ENCODE measurements at places on chromosomes 4 and X.

DNA sequence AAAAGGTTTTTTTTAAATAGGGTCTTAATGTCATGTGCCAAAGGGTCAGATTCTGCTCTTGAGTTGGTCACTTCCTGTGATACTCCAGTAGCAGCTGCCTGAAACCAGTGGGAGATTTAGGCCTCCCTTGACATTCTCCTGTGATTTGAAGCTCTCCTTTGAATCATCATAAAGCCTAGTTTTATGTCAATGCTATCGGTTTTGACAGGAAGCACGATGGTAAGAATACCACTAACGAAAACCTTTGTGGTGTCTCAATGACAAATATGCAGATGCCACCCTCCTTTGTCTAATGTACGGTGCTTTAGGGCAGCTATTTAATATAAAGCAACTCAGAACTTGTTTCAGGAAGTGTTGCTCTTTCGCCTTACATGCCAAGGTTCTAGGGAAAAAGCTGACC, 44.2 kb downstream of the CCNI start:
- DNase-seq = no peak

DNA sequence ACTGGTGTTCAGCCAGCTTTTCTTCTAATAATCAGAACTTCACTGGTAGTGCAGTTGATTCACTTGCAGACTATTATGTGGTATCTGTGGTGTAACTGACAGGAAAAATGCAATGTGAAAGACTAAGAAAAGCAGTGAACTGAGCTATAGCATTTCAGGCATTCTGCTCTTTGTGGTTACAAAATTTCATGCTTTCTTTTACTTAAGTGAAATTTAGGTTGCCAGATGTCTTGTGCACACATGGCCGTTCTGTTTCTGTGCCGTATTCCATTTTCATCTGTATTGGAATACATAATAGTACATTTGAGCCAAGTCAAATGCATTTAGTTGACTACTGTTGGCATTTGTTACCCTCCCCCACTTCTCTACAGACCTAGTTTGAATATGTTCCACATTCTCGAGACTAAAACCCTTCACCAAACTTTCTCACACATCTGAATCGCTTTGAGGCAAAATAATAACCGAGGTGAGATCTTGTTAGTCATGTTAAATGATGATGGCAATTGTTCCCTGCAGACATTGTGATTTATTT, 8.2 kb downstream of the RTL3 start:
- no peak for DNase-seq

GRCh38 chr4:128462103-128462783, 174.6 kb upstream of the PGRMC2 start:
- no peak for DNase-seq

GRCh38 chr4:70754470-70754869, 32.7 kb downstream of the RUFY3 start:
- DNase-seq = no peak

DNA sequence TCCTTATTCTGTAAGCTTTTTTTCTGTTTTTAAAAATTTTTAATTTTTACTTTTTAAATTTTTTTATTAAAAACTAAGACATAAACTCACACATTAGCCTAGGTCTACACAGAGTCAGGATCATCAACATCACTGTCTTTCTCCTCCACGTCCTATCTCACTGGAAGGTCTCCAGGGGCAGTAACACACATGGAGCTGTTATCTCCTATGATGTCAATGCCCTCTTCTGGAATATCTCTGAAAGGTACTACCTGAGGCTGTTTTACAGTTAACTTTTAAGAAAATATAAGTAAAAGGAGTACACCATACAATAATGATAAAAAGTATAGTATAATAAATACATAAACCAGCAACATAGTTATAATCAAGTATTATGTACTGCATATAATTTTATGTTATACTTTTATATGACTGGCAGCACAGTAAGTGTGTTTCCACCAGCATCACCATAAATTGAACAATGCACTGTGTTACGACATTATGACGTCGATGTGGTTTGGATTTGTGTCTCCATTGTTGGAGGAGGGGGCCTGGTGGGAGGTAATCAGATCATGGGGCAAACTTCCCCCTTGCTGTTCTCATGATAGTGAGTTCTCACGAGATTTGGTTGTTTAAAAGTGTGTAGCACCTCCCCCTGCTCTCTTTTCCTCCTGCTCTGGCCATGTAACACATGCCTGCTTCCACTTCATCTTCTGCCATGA, 21.3 kb downstream of the IL15 start:
- no peak for DNase-seq

- no peak for DNase-seq
These were observed 41.9 kb downstream of the COL4A6 start for GRCh38 chrX:108396188-108396891.

DNA sequence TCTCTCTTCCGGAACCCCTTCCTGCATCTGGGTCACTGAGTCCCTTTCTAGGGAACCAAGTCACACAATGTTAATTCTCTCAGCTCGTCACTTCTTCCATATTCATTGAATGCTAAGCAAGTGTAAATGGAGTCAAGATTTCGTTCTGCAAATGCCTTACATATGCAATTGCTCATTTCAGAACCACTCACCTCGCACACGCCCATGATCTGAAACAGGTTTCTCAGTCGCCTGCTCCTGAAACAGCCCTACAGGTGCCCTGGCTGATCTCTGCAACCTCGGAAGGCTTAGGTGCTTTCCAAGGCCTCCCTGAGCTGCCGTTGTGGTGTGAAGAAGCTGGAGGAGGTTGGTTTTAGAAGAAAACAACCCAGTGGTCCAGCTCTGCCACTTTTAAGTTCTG, 100.8 kb upstream of the MSX1 start:
- DNase-seq = no peak

DNA sequence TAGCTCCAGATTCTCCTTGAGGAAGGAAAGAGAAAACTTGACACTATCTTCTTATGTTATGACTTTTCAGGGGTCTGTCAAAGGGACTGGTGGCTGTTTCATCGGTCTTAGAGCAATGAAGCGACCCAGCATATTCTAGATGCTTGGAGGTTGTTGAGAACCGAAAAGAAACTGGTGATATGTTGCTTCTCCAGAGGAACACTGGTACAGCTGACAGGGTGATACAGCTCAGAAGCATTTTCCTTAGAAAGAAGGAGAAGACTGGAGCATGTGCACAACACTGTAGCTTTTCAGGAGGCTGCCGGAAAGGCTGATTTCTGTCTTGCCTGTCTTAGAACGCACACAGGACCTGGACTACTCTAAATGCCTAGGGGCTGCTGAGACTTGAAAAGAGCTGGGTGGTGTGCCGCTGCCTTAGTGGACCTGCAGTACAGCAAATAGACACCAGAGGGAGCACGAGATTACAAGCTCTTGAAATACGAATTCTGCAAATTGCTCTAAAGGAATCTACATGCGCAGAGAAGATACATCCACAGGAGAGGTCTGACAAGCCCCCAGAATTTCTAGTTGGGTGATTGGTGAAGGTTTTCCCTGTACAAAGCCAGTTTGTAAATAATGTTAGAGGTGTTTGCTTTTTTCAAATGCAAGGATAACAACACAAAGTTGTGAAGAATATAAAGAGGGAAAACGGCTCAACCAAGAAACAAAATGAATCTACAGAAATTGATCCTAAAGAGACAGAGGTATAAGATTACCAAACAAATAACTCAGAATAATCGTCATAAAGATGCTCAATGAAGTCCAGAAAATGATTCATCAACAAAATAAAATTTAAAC, 223.1 kb upstream of the DMD start:
- DNase-seq = peak; percentile 11

DNA sequence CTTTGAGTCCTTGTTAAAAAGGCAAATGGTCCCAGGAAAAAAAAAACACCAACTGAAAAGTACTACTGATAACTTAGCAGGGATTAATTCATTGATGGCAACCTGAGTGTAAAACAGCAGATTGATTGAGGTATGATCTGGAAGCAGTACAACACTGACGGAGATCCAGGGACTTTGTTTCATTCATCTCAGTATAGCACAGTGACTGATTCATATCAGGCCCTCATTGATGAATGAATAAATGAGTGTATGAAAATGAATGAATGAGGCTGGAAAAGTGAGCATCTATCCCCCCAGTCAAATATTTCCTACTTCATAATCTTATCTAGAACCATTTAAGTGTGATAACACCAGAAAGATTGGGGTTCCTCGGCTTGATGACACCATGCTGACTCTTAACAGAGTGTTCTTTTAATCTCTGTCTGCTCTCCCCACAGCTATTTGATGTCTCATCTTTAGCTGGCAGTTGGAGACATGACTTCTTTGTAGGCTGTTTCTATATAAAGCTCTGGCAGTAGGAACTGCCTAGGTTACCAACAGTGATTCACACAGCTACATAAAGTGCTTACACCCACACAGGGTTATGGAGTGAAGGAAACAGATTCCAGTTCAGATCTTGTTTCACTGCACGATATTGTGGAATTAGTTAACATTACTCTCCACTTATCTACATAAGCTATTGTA, 18.6 kb upstream of the RNF128 start:
- no peak for DNase-seq

DNA sequence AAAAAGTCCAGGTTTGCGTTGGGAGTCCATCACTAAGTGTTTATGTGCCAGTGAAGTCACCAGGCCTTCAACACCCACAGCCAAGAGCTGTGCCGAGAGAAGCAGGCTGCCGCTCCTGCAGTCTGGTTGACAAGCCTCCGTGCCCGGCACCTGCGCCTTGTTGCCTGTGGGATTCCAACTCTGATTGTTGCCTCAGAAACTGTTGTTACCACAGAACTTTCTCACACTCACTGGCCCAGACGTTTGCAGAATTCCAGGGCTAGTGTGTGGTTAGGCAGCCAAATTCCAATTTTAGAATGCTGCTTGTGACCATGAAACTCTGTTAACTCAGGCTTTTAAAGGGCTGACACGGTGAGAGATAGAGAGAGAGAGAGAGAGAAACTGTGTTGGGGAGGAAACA, 119.5 kb upstream of the LIMCH1 start:
- no peak for DNase-seq

- no peak for DNase-seq
These were observed 419.5 kb upstream of the ATOH1 start for GRCh38 chr4:93409035-93409434.

DNA sequence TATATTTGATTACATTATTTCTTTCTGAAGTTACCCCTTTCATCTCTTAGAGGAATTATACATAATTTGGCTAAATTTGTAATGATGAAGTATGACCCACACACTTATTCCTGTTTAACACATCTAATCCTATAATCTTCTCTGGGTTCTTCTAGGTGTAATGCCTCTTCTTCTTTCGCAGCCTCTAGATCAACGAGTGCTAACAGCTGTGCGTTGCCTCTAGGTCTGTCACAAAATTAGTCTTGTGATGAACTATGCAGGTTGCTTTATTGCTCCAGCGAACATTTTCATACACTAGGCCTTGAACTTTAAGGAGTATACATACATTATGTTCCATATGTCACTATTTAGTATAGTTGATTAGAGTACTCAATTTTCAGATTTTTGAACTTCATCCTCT, 89.9 kb downstream of the TTC29 start:
- no peak for DNase-seq

DNA sequence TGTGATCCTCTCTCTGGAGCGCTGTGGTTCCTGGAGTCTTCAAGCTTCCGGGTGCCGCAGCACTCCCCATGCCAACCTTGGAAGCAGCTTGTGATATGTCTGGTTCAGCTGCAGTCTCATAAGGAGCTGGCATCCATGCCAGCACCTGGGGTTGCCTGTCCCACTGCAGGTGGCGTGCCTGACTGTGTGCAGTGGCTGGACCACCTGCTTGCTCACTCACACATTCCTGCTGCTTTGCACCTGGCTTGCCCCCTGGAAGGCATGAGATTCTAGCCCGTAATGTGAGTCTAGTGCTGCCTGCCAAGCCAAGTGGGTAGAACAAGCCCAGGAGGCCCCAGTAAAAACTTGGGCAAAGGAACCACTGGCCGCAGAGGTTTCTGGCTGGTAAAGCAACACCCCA, 687.2 kb upstream of the AADAT start:
- DNase-seq = no peak

GRCh38 chr4:158850371-158850770, 81.5 kb downstream of the FNIP2 start:
- DNase-seq = no peak

- no peak for DNase-seq
These were observed 166.8 kb downstream of the SHROOM3 start for GRCh38 chr4:76601791-76602190.

GRCh38 chr4:146273204-146273901, 59.0 kb downstream of the REELD1 start:
- DNase-seq = no peak

DNA sequence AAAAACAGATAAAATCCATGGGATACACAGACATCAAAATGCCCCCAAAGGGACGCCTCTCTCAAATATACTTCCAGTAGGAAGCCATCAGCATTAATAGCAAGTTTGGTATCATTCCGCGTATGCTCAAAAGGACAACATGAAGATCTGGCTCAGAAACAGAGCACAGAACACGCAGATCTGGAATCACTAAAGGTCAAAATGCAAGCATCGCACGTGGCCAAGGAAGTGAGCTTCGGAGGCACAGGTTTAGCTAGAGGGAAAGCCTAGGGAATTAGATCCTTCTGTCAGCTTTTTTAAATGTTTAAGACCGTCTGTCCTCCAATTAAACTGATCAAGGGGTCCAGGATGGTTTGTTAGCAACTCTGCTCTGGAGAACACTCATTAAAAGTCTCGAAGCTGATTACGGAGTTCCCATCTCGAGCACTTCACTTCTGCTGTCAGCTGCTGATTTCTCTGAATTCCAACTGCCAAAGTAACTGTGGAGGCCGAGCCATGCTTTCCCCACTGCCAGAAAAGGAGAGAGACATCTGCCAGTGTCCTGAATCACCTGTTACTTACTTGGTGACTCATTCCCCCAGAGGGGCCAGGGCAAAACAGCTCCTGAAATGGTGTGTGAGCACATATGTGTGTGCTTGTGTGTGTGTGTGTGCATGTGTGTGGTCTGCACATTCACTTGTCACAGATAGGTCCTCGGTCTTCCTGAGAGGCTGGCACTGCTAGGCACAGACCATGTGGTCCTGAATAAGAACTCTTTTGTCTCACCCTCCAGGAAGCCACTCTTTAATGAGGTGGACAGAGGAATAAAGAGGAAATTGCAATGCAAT, 177.7 kb upstream of the PPARGC1A start:
- DNase-seq = no peak

- no peak for DNase-seq
These were observed 50.2 kb downstream of the SMAD1 start for GRCh38 chr4:145531859-145532258.

DNA sequence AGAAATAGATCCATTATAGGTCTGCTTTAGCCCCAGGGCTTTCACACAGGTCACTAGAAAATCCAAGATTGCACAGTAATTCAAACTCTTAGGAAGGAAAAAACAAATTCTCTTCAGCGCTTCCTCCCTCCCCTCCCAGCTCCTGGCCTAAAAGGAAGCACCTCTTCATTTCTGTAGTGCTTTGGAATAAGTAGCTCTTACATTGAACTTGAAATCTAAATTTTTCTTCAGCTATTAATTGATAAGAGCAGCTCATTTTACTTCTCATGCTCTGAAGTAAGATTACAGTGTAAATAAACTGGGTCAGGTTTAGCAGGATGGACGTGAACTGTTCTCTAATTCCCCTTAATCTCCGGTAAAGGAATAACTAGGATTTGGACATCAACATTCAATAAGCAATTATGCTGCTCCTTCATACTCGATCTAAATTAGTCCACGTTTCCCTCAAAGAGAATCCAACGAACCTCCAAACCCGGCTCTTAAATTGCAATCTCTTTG, 10.9 kb upstream of the SEL1L3 start:
- no peak for DNase-seq

Measured in activated naive CD4-positive, alpha-beta T cell treated with anti-CD3 and anti-CD28 coated beads, Interleukin-2, amount 50 U/mL, for 16 hours (primary cell).